ENCODE measurements at places on chromosomes 7 and 10.

GRCh38 chr7:33356336-33356735, 227.0 kb downstream of the BBS9 start:
- no peak for DNase-seq

- DNase-seq = no peak
Observed at GRCh38 chr7:154598396-154598795, 404.5 kb downstream of the PAXIP1 start.

- no peak for DNase-seq
Observed at GRCh38 chr7:146635205-146636032, 518.8 kb downstream of the CNTNAP2 start.

- no peak for DNase-seq
Observed at GRCh38 chr7:37352974-37353948, 95.4 kb downstream of the ELMO1 start.

DNA sequence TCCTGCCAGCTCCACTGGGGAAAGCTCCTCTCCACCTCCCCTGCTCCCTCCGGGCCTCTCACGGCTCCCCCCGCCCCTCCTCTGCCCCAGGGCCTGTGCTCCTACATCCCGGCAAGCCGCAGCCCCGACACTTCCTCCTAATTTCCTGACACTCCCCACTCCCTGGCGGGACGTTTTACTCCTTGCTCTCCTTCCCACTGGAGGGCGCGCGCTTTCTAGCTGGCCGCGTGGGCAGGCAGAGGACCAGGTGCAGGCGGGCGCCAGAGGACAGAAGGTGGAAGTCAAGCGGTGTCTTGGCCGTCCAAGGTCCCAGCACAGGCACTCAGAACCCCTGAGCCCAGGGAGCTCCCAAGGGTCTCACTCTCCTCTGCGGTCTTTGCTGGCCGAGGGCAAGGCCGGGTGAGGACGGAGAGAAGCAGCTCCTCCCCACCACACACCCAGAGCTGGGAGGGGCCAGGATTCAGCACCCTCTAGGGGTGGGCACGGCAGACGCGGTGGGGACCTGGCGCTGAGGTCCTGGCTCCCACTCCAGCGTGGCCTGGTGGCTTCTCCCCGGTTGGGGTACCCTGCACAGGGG, 19.1 kb downstream of the ADAM8 start:
- no peak for DNase-seq

GRCh38 chr10:8060704-8061121, 6.2 kb downstream of the GATA3 start:
- DNase-seq = no peak

GRCh38 chr7:35753761-35754603, 46.9 kb upstream of the SEPTIN7 start:
- no peak for DNase-seq

GRCh38 chr10:73855413-73855812, 18.9 kb downstream of the CAMK2G start:
- DNase-seq = no peak

DNA sequence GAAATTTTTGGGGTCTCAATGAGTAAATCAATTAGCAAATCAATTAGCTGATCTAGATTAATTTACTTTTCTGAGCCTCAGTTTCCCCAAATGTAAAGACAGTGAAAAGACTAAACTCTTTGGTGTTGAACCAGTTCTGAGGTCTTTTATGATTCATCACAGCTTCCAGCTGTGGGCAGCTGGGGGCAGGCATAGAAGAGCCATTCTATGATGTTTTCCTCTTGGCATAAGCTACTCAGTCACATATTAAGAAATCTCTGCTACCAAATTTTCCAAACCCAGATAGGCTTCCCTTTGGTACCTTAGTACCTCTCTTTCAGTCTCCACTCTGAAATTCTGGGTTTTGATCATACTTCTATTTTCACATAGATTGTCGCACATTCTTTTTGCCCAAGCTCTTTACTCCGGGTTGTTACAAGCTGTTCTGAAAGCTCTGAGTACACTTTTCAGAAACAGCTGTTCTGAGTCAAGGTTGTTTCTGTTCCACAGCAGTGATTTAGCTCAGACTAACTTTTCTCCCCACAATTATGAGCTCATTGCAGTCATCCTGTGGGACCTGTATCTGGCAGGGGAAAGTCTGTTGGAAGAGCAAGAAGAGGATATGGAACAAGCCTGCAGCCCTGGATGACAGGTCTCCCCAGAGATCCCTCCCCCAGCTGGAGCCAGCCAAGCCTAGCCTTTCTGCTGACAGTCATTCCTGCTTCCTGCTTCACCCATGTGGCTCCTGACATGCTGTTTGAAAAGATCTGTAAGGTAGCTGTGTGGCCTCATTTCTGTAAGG, 599.6 kb upstream of the GHITM start:
- DNase-seq = no peak

GRCh38 chr10:124253006-124253405, 159.6 kb upstream of the CHST15 start:
- DNase-seq = no peak

DNA sequence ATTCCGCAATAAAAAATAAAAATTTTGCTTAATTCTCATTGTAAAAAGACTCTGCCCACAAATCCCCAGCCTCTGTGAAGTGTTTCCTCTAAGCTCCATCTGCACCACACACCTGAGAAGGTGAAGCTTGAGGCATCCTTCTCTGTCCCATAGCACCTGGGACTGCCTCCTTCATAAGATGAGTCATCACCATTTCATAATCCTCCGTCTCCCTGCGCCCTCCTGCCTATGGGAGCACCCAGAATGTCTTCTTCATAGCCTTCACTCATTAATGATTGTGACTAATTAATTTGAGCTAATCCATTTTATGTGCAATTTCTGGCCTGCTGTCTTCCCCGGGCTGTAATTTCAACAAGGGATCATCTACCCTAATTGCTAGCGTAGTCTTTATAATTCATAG, 90.3 kb downstream of the WDR11 start:
- DNase-seq = no peak

DNA sequence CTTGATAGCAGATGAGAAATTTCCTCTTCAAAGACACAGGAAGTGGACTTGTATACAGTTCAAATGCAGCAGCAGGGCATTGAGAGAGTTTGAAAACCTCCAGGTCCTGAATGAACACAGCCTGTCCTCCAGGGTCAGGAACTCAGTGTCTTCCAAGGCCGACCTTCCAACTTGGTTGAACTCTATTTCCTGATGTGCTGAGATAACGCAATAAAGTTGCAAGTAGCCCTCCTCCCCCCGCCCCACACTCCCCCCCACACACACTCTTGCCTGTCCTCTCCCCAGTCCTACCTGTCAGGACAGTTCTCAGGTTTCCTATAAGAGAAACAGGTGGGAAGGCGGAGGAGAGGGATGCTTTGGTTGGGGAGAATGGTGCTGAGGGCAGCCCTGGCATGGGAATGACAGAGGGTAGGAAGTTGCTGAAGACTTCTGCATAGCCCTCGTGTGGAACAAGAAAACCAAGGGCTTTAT, 90.0 kb downstream of the CCDC71L start:
- DNase-seq = no peak

- no peak for DNase-seq
Observed at GRCh38 chr10:12500381-12501303, 151.3 kb downstream of the CAMK1D start.

- no peak for DNase-seq
Observed at GRCh38 chr7:130975731-130976130, 241.7 kb upstream of the KLF14 start.

- DNase-seq = no peak
Observed at GRCh38 chr10:25768167-25768566, 165.9 kb upstream of the MYO3A start.

DNA sequence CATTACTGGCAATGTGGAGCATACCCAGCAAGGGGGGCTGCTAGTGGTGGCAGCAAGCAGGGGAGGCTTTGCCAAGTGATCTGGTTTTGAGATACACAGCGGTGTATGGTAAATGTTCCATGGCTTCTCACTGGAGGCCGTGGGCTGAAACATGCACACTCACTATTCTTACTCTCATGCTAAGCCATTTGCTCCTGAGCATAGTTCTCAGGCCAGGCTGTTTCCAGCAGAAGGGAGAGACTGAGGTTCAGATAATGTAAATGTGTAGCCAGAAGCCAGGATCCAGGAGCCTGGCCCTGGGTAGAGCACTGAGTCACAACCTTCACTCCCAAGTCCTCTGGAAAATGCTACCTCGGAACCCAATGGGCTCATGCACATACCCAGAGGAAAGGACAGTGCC, 757.9 kb downstream of the GRID1 start:
- no peak for DNase-seq

- DNase-seq = no peak
Observed at GRCh38 chr10:5732141-5732540, 47.5 kb downstream of the TASOR2 start.

- no peak for DNase-seq
Observed at GRCh38 chr7:20050241-20050966, 166.8 kb downstream of the MACC1 start.

GRCh38 chr10:76552091-76552873, 1085.3 kb downstream of the KCNMA1 start:
- no peak for DNase-seq

DNA sequence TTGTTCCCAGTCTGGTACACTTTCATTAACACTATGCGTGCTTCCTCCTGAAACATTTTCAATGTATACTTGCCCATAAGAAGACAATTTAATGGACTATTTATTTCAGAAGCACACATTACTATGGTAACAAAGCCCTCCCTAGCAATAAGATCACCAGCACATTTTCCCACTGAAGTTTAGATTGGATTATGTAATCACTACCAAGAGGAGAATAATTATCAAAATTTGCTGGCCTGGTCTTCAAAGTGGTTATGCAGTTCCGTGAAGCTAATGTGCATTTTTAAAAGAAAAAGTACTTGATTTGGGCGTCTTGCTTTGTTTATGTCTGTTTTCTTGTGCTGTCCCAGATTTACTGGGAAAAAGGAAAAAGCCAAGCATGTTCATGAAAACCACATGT, 61.9 kb downstream of the AP3M1 start:
- DNase-seq = no peak

DNA sequence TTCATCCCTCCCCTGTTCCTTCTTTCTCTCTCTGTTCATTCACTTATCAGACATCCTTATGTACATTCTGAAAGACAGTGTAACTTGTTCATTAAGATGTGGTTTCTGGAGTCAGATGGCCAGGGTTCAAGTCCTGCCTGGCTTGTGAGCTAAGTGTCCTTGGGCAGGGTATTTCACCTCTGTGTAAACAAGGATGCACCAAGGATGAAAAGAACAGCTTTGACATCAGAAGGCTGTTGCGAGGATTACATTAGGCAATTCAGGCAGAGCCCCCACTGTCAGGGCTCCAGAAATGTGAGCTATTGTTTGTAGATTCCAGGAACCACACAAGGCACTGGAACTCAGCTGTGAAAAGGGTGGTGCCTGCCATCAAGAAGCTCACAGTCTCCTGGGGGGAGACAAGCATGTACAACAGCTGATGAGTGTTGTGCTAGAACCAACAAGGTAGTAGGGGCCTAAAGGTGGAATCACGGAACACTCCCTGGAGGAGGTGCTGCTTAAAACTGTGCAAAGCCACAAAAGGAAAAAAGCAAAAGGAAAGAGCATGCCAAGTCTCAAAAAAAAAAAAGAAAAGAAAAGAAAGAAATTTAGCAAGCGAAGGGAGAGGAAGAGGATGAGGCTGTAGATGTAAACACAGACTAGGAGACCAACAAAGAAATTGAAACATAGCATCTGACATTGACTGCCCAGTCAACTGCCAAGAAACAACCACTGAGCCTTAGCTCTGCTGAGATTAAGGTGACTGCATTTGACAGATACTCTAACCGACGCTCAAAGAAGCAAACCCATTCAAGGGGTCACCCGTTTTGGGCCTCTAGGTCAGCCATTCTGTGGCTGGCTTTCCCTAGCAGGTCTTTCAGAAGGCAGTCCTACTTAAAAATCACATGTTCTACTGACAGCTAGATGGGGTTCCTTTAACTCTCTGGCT, 12.5 kb downstream of the PDLIM1 start:
- no peak for DNase-seq
